ENCODE measurements at places on chromosomes 4 and X. TPM values are rescaled to one million over a fixed set of nuclear protein-coding genes. Genes with fewer than 3 reads are reported as not detected.

Gene LNX1
- not detected for total RNA-seq

Gene NAA11
- total RNA-seq = not detected

Gene CRMP1
- total RNA-seq = not detected

Gene SHISA3
- 0.17 TPM for total RNA-seq

Gene TMEM128
- 24.1 TPM for total RNA-seq

Gene SPANXN1
- total RNA-seq = not detected

Gene PAGE2
- total RNA-seq = not detected

Gene PPEF2
- total RNA-seq = not detected

Gene IGSF1
- total RNA-seq = not detected

Gene UGT2B17
- total RNA-seq = not detected

Gene CTSO
- total RNA-seq = 2.3 TPM

Gene KLHL4
- 0.11 TPM for total RNA-seq

Gene CXXC4
- total RNA-seq = not detected

Gene C1GALT1C1
- 20.6 TPM for total RNA-seq

Gene ZAR1
- not detected for total RNA-seq

Gene AWAT2
- not detected for total RNA-seq

Gene MAGEA4
- not detected for total RNA-seq

Gene ATOH1
- total RNA-seq = not detected

Gene FHL1
- total RNA-seq = 17.8 TPM

Gene RGS12
- 1.3 TPM for total RNA-seq

Gene MAGEA10
- not detected for total RNA-seq

Gene GPM6B
- not detected for total RNA-seq

Gene HMX1
- not detected for total RNA-seq

Gene CXCL8
- 0.30 TPM for total RNA-seq

Gene MAGED4B
- 2.3 TPM for total RNA-seq

Gene TMPRSS11F
- total RNA-seq = not detected

Gene SAGE1
- not detected for total RNA-seq

Gene GATA1
- not detected for total RNA-seq

Gene SCD5
- 7.0 TPM for total RNA-seq

Gene SLC4A4
- total RNA-seq = 1.3 TPM

Gene GABRB1
- total RNA-seq = not detected

Gene RRH
- total RNA-seq = 0.27 TPM

Gene RNF212
- total RNA-seq = 1.1 TPM

Gene CXorf49
- total RNA-seq = not detected

Gene LANCL3
- 0.38 TPM for total RNA-seq

Gene FRG1
- 54.4 TPM for total RNA-seq

Gene SMC1A
- total RNA-seq = 157 TPM

Gene TXK
- 7.3 TPM for total RNA-seq

Gene RUFY3
- 13.6 TPM for total RNA-seq

Gene SLBP
- total RNA-seq = 182 TPM

Gene PPP2R2C
- not detected for total RNA-seq

Gene HSFX2
- total RNA-seq = 0.30 TPM

Gene PAGE2B
- total RNA-seq = not detected

Gene GPR173
- total RNA-seq = 0.17 TPM

Gene CPZ
- total RNA-seq = not detected

Gene GPRASP2
- total RNA-seq = 0.57 TPM

Gene PGAM4
- 0.40 TPM for total RNA-seq

Gene HSFX1
- 0.25 TPM for total RNA-seq

Gene CHST7
- total RNA-seq = 2.6 TPM

Gene FAM114A1
- total RNA-seq = not detected

Gene LEF1
- 48.5 TPM for total RNA-seq

All from activated CD8-positive, alpha-beta memory T cell treated with anti-CD3 and anti-CD28 coated beads for 36 hours (primary cell).